ENCODE measurements at places on chromosomes 5 and 9.

DNA sequence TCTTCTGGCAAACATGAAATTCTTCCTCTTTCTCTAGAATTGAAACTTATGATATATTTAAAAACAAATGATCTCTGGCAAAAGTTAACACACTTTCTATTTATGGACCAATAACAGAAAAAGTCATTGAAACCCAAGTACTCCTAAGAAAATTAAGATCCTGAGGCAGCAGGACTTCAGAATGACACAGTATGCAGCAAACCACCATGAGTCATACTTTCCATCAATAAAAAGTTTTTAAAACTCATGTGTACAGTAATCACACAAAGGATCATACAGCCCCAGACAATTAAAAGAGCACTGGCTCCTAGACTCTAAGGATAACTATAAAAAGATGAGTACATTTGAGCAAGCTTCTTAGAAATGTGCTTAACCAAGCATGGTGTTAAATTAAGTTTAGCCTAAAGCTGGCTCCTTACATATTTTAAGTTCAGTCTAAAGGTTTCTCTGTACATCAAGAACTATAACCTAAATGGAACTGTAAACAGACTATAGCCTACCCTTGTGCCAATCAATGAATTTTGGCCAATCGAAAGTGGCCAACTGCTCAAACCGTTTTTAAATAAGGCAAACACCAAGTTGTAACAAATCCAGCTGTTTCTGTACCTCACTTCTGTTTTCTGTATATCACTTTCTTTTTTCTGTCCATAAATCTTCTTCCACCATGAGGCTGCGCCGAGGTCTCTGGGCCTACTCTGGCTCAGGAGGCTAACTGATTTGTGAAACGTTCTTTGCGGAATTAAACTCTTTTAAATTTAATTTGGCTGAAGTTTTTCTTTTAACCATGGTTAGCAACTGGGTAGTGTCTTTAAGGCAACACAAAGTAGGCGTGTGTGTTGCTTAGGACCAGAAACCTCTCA lies 232.1 kb upstream of the PIK3R1 start:
- DNase-seq, result peak; percentile 86

GRCh38 chr5:160506006-160507004 lies 84.7 kb downstream of the PTTG1 start:
- DNase-seq, result peak; percentile 28

DNA sequence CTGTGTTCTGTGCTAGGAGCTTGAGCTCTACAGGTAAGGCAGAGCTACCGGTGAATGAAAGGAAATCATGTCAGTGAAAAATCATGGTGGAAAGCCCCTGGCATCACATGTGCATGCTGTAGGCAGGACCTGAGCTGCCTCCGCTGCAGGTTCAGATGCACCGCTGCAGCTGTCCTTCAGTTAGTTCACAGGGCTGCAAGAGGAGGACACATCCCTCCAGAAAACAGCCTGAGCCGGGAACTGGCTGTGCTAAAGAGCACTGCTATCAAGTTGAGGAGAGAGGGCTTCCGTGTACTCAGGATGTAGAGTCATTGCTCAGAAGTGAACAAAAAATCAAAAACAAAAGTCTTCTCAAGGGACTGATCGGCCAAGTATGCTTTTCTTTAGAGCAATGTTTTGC lies 138.6 kb downstream of the ERCC6L2 start:
- no peak for DNase-seq

DNA sequence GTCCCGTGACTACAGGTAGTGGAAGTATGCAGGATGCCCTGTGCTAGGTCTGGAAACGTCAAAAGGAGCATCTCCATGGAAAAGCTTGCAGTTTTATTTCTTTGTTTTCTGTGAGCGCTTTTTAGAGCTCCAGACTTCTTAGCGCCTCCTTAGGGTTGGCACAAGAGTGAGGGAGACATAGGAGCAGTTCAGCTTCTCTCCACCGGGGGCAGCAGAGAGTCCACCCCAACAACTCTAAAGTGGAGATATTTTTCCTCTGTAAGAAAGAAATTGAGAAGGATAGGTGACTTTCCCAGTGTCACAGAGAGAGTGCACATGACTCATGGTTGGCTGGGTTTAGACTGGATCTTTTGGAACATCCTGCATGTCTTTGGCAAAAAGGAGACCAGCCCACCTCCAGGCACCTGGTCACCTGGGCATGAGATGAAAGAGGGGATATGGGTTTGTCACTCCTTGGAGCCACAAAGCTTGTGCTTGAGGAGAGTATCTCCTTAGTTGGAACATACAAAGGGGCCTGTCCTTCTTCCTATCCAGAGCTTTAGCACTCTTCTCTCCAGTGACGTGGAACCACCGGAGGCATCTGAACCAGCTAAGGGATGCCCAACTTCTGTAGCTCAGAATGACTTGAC lies 637.7 kb downstream of the SEMA5A start:
- DNase-seq, result peak; percentile 64

DNA sequence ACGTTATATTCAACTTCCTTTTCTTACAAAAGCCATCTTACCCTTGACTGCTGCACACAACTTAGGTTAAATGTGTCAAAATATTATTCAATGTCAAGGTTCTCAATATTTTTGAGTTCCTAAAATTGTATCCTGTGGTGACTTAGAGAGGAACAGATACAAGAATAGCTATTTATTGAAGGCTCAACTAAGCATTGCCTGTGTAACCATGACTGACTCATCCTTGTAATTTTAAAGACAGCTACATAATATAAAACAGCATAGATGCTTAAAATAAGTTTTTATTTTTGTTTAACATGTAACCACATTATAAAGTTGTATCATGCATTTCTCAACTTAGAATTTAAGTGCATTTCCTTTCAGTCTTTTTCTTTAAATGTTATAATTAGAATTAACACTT lies 312.9 kb upstream of the RGMB start:
- DNase-seq, result no peak

GRCh38 chr9:87681271-87682061 lies 44.5 kb upstream of the CTSL start:
- no peak for DNase-seq

GRCh38 chr9:87643778-87644570 lies 81.9 kb upstream of the CTSL start:
- DNase-seq, result no peak

DNA sequence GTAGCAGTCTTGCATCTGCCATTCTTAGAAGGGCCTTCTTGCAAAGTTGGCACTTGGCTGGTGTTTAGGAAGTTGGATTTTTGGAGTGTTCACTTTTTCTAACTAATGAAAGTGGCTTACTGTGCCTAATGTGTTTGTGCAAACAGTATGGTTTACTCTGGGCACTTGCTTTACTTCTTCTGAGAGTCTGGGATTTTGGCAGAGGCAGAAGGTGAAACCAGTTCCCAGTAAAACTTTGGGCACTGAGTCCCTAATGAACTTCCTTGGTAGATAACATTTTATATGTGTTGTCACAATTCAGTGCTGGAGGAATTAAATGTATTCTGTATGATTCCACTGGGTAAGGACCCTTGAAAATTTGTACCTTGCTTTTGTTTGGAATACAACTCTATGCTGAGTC lies 155.7 kb downstream of the FAM170A start:
- DNase-seq, result no peak
